ENCODE measurements at places on chromosomes 1 and 21.

DNA sequence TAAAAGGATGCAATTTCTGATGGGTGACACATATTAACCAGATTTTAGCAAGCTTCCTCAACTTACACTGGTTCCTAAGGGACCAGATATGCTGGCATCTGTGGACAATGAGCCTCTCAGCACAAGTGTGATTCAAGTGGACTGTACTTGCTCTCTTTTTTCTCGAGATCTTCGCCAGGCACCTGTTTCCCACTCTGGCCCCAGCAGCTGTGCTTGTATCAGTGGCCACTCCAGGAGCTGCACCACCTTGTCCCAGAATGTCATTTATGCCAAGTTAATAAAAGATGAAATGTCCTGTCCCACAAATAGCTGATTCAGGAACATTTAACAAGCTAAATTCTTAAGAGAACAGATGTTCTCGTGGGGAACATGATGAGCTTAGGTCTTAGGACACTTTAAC, 14.6 kb downstream of the C1orf198 start:
- DNase-seq: no peak

DNA sequence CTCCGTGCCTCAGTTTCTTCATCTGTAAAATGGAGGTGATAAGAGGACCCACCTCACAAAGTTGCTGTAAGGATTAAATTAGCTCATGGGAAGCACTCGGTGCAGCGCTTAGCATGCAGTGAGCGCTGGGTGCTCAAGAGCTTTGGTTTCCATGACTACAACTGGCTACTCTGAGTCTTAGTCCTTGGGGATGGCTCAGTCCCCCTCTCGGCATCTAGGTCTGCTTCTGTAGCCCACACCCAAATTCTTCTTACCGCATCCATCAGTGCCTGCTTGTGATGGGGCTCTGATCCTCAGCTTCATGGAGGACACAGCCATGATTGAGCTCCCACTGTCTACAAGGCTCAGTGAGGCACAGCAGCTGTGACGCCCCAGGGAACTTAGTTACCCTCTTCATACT, 159.0 kb downstream of the ACTL8 start:
- no peak for DNase-seq

DNA sequence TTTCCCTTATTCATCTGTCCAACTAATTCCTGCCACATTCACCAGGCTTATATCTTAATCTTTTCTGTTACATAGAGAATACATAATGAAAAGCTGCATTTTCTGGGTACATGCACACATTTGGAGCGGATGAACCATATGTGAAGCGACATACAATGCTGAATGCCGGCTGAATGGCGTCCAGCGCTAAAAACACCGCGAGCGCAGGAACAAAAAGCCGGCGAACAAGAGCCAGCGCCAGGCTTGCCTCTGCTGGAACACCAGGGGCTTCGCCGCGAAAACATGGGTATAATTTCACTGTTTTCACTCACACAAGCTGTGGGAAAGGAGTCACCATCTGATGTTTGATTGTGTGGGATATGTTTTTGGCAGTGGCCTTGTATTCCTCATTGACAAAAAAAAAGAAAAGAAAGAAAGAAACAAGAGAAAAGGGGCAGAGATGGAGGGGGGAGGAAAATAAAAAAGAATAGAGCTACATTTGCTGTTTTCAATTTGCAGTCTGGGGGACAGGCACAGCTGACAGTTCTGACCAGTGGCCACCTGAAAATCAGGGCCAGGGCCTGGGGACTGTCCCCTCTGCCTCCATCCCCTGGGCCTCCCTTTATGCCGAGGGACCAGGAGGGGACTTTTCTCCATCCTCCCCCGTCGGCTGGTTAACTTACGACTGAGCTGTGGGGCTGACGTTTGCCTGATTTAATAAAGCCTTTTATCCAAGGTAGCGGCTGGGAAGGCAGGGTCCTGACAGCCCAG, 70.2 kb upstream of the OLIG2 start:
- DNase-seq: no peak

- no peak for DNase-seq
Observed at GRCh38 chr21:46243325-46243724, 14.8 kb upstream of the LSS start.

DNA sequence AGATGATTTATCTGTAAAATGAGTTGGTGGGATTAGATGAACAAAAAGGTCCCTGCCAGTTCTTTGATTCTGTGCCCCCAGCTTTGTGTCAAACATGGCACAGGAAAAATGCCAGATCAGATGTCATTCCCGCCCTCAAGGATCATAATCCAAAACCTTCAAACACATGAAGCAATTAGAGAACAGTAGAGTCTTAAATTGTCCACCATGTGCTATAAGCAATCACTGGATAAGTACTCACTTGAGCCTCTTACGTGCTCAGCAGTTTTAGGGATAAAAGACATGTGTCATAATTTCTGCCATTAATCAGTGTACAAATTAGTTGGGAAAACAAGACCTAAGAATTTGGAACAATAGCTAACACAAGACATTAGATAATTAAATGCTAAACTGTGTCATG, 15.4 kb upstream of the KIAA0040 start:
- no peak for DNase-seq

GRCh38 chr1:94955767-94956632, 29.1 kb upstream of the CNN3 start:
- no peak for DNase-seq

DNA sequence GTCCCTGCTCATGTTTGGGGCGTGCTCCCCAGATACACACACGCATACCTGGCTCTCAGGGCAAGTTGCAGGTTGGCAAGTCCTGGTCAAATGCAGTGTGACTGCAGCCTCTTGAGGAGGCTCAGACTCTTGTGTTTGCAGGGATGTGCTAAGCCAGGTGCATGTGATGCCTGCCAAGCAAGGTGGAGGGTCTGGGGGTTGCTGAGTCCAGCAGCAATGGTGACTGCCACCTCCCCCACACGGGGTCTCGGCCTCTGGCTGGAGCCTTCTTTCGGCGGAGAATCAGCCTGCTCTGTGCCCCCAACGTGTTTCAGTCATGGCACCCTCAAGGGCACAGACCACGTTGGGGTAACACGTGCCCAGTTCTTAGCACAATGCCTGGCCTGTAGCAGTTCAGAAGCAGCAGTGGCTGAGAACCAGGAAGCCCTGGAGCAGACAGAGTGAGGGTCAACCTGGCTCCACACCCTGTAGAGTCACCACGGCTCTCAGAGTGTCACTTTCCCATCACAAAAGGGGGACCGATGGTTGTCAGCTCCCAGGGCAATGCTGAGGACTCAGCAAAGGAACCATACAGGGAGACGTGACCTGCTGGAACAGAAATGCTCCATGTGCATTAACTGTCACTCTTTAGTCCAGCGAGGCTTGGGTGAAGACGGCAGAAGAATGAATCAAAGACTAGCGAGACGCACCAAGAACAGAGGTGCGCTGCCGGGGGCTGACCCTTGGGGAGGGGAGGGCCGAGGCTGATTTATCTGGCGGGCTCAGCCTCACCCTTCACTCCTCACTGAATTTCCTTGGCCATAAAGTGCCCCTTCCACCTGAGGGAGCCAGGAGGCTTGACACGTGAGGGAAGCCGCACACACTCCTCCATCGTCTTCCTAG, 109.0 kb downstream of the PGBD5 start:
- DNase-seq: no peak

DNA sequence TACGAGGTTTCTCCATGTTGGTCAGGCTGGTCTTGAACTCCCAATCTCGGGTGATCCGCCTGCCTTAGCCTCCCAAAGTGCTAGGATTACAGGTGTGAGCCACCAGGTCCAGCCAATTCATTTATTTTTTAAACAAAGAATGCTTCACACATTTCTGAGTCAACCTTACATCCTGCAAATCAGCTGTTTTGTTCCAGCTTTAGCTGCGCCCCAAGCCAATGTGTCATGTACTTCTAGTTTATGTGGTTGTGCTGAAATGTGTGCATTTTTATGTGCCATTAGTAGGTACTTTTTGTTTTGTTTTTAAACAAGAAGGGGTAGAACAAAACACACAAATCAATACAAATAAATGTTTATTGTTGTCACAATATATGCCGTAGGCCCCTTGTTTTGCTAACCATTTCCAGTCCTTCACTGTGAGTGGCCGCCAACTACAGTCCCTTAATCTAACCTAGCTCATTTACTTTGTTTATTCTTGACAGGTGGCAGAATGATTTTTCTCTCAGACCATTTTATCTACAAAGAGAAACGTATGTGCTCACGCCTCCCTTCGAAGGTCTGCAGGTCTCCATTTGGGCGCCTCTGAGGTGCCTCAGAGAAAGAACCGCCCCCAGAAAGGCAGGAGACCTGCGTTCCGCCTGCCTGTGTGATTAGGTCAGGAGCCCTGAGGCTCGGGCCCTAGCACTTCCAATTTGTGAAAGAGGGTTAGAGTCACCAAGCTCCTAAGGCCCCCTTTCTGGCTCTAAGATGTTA, 2.8 kb upstream of the CASQ2 start:
- no peak for DNase-seq

GRCh38 chr1:50877641-50878040, 82.4 kb downstream of the FAF1 start:
- no peak for DNase-seq

DNA sequence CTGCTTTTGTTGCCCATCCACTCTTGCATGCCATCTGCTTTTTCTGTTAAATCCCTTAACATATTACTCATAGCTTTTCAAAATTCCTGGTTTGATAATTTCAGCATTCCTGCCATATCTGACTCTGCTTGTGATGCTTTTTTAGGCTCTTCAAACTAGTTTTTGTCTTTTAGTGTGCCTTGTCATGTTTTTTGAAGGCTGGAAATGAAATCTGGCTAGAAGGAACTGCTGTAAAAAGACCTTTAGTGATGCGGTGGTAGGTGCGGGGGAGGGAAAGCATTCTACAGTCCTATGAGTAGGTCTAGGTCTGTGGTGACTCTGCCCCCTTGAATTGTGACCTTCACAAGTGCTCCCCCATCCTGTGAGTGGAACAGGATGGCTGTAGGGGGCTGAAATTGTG, 15.0 kb upstream of the S100B start:
- DNase-seq: no peak

GRCh38 chr21:32519945-32520874, 65.1 kb downstream of the TCP10L start:
- no peak for DNase-seq

DNA sequence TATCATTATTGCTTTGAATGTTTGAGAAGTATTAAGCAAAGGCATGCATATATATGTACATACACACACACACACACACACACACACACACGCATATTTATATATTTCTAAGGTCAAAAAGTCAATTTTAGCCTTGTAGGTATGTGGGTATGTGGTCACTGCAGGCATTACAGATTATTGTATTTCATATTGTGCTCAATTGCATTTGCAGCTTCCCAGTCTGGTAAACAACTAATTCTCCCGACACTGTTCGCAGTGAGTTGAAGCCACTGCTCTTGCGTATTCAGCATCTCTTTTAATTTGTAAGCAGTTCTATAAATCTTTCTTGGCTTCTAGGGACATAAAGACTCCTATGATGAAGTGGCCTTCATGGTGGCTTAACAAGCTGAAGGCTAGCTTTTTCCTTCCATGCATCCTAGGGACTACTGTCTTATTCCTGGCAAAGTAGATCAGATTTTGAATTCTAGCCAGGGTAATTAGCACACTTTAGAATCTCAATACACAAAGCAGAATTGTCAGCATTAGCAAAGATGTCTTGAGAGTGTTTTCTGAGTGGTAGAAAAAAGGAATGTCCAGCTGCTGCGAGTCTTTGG, 368.6 kb upstream of the NEGR1 start:
- no peak for DNase-seq

- DNase-seq: no peak
Observed at GRCh38 chr1:2875707-2876561, 74.4 kb upstream of the TTC34 start.

DNA sequence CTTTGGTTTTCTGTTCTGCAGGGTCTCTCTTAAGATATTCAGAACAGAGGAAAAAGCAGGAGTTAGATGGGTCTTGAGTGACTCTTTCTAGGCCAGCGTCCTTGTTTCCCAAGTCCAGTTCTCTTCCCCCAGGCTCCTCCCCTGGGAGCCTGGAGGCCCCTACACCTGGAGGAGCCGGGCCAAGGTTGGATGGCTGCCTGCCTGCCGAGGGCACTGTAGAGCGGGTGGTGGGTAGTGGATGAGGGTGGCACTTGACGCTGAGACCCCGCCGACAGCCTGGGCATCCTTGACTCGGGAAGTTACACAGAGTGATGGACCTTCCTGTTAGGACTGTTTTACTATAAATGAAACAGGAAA, 17.4 kb upstream of the KANK4 start:
- DNase-seq: no peak

DNA sequence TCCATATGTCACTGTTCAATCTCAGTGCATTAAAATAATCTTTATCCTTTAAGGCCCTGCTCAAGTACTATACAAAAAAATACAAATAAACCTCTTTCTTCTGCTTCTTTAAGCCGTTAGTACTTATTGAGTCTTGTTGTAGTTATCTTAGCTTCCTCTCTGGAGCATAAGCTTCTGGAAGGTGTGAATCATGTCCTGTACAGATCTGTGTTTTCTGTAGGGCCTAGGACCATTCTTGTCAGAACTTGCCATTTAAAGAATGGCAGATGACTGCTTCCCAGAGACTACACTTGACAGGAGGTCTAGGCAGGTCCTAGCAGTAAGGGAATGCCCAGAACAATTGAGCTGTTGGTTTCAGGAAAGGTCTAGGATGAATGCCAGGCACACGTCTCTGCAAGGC, 12.9 kb downstream of the NEK7 start:
- no peak for DNase-seq

- DNase-seq: no peak
Observed at GRCh38 chr1:182676274-182676673, 8.1 kb downstream of the RGS8 start.

DNA sequence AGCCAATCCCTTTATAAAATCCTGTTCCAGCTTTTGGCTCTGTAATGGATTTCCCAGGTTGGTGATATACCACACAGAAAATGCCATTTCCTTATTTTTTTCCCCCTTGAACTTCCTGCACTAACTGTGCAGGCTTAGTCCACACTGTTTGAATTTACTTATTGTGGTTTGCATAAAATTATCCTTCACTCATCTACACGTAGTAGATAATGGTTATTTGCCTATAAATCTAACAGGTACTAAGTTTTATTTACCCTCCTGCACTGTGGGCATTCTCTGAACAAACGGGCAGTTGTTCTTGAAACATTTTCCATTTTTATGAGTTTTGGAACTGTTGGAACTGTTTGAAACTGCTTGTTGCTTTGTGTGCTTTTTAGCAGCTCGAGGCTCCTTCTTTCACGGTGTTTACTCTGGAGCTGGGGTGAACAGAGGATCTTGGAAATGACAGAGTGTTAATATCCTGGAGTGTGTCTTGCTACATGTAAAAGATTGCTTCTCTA, 23.0 kb upstream of the KIFAP3 start:
- DNase-seq: no peak

DNA sequence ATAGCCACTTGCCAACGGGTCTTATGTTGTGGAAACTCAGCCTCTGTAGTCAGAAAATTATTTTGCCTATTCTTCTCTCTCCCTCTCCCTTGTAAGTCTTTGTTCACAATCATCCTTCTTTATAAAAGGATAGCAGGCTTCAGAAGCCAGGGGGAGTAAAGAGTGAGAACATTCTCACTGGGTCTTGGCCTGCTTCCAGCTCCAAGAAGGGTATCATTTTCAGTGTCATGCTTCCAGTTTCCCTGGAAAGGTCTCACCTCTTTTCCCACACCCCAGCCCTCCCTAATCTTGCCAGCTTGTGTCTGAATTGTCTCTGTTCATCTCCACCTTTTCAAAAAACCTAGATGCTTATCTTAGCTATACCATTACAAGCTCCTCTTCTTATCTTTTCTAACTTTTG, 346.2 kb upstream of the LRRC7 start:
- DNase-seq: no peak

GRCh38 chr1:47333922-47334764, 553 bp downstream of the CMPK1 start:
- peak; percentile 90 for DNase-seq
